ENCODE measurements at places on chromosomes 2 and 18. TPM values are rescaled to one million over a fixed set of nuclear protein-coding genes. Genes with fewer than 3 reads are reported as not detected.

The BOLL gene
- not detected for total RNA-seq

The IMP4 gene
- 116 TPM for total RNA-seq

The SPHKAP gene
- total RNA-seq, result not detected

The ANKRD30B gene
- total RNA-seq, result not detected

The SYT4 gene
- not detected for total RNA-seq

The ACTG2 gene
- total RNA-seq, result not detected

The FLACC1 gene
- total RNA-seq, result 1.5 TPM

The ABCG5 gene
- total RNA-seq, result not detected

The DSC2 gene
- total RNA-seq, result not detected

The AMER3 gene
- total RNA-seq, result not detected

The ZDBF2 gene
- 7.0 TPM for total RNA-seq

The HOXD3 gene
- total RNA-seq, result 2.2 TPM

The ANO7 gene
- 0.78 TPM for total RNA-seq

The PTMA gene
- total RNA-seq, result 652 TPM

The LRPPRC gene
- total RNA-seq, result 103 TPM

The AKAIN1 gene
- total RNA-seq, result not detected

The RGPD4 gene
- not detected for total RNA-seq

The MATN3 gene
- 0.73 TPM for total RNA-seq

The TRIM43 gene
- not detected for total RNA-seq

The CD207 gene
- not detected for total RNA-seq

The NEU2 gene
- total RNA-seq, result not detected

The NOSTRIN gene
- 0.20 TPM for total RNA-seq

The WDR43 gene
- total RNA-seq, result 159 TPM

The NFU1 gene
- 23.9 TPM for total RNA-seq

The IL1RL1 gene
- under 0.01 TPM for total RNA-seq

The VWC2L gene
- not detected for total RNA-seq

The SULT1C4 gene
- total RNA-seq, result not detected

The COL4A4 gene
- under 0.01 TPM for total RNA-seq

The HOXD9 gene
- total RNA-seq, result 0.37 TPM

The RNF25 gene
- 29.8 TPM for total RNA-seq

The SLC39A10 gene
- 25.7 TPM for total RNA-seq
